ENCODE measurements at places on chromosomes 1 and 21.

- DNase-seq = no peak
These were observed 72.5 kb downstream of the ENAH start for GRCh38 chr1:225580238-225581099.

DNA sequence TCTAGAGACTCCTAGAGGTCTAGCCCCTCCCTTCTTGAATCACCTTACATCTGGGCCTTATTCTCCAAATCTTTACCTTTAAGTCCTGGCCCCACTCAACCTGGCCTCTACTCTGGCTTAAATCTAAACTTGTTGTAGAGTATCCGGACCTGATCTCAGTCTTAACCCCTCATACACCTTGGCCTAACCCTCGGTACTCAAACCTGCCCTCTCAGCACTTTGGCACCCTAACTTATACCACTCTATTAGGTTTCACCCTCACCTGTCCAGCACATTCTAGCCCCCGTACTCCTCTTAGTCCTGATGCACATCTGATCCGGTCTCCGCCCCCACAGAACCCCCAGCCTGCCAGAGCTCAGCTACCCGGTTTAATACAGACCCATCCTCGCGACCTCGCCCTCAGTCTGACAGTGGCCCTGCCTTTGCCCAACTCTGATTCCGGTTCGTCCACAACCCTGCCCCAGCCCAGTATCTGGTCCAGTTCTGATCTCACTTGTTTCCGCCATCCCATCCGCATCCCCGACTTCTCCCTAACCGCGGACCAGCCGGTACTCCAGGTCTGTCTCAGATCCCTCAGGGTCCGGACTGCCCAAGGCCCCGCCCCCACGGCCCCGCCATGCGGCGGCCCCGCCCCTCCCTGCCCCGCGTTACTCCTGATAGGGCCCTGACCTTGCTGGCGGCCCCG is 1.5 kb downstream of the TRIM62 start:
- DNase-seq = peak; percentile 72

DNA sequence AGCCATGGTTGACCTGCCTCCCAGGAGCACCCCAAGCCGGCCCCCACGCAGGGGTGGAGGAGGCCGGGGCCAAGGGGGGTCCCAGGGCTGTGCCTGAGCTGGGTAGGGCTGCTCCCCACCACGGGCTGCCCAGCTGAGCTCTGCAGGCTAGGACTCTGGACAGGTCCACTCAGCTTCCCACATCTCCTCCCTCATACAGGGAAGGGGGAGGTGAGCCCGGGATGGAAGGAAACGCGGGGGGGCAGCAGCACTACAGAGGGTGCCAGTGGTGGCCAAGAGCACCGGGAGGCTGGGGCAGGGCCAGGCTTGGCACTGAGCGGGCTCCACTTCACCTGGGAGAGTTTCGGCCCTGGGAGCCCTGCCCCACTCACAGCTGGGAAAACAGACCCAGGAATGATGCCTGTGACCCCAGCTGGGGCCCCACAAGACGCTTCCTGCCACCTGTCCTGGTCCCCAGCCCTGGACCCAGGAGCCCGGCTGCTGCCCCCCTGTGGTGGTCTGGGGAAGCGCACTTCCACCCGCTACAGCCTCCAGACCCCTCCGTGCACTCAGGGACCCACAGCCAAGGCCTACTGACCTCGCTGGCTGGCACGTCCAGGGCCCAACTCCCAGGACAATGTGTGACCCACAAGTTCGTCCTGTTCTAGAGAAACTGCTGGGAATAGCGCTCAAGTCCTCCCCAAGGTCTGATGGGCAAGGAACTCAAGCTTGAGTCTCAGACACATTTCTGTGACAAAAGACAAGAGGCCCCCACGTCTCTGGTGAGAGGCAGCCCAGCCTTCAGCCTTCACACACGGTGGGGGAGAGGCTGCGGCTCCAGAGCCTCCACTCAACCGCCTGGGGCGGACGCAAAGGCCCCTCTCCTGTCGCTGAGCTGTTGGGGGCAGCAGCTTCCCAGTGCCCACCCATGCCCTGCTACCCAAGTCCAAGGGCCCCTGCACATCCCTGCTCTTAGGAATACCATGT is 3.0 kb downstream of the AURKAIP1 start:
- no peak for DNase-seq

GRCh38 chr1:109296782-109297181 is 10.0 kb downstream of the MYBPHL start:
- DNase-seq = no peak

DNA sequence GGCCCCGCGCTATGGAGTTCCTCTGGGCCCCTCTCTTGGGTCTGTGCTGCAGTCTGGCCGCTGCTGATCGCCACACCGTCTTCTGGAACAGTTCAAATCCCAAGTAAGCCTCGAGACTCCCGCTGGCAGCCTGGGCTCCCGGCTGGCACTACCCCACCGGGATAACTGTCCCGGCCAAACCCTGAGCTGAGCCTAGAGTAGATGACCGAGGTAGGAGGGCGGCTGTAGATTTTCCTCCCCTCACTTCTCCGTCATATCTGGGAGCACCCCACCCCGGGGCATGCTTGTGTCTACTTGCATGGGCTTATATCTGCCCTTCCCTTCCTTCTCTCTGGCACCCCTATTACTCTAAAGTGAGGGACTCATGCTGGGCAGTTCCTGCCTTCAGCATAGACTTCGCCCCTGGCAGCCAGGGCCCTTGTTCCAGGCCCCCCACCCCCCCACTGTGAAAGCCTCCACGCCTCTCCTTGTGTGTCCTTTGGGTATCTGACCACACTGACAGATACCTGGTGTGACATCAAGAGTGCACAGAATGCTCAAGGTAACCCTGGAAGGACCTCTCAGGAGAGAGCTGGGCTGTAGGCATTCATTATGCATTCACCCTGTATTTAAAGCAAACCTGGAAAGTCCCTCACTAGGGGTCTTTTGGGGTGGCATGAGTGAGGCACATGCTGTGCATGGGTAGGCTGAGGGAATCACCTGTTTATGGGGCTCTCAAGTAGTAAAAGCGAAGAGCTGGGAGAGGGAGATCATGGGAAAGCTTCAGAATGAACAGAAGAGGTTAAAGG is 485 bp downstream of the EFNA1 start:
- DNase-seq = no peak

DNA sequence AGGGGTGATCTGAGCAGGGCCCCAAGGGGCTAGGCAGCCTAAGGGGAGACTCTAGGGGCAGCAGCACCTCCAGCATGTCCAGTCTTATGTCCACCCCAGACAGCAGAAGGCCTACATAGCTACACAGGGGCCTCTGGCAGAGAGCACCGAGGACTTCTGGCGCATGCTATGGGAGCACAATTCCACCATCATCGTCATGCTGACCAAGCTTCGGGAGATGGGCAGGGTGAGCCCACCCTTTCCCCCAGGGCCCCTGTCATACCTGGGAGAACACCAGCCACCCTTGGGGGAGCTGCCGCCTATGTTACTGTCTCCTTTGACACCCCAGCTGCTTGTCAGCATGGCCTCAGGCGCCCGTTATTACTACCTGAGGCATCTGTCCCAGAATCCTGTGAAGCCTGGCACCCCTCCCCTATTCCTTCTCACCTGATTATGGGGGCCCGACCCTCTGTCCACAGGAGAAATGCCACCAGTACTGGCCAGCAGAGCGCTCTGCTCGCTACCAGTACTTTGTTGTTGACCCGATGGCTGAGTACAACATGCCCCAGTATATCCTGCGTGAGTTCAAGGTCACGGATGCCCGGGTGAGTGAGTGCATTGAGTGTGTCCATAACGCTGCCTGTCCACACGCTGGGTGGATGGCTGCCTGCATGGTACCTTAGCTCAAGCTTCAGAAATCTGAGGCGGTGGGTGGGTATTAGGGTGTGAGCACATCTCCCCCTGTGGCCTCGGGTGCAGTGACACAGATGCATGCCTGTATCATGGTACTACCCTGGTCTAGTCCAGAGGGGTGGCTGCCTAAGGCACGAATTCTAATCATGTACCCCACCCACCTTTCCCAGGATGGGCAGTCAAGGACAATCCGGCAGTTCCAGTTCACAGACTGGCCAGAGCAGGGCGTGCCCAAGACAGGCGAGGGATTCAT is 29.7 kb upstream of the KDM4A start:
- DNase-seq = no peak

GRCh38 chr1:183388735-183389134 is 29.4 kb downstream of the NMNAT2 start:
- DNase-seq = no peak

- DNase-seq = no peak
These were observed 3.2 kb downstream of the SERINC2 start for GRCh38 chr1:31416101-31416736.

DNA sequence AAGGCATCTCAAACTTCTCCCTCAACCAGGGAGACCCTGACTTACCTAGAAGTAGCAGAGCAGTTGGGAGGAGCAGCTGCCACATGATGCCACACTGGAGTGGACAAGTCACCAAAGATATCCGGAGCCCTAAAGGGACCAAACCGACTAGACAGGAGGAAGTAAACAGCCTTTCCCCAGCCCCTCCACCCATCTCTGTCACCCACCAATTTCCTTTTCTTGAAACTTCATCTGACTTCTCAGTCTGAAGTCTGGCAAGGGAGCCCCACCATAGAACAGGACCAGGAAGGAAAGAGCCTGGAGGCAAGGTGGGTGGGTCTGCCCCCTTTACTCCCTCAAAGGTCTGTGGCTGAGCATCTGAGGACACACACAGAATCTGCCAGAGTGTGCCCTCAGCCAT is at the start of gene FCGR3A:
FCGR3A (minus strand) TSS at position 167 of the 400 bp plus-strand sequence; CDS start at position 85, 82 bp downstream.
- no peak for DNase-seq

- DNase-seq = no peak
These were observed 9.8 kb upstream of the F5 start for GRCh38 chr1:169595764-169596711.

GRCh38 chr1:16050328-16050727 is 6.7 kb downstream of the CLCNKB start:
- DNase-seq = no peak

- peak; percentile 70 for DNase-seq
These were observed 4.9 kb downstream of the AHDC1 start for GRCh38 chr1:27598902-27599528.

GRCh38 chr21:44658913-44659595 is 1.3 kb downstream of the KRTAP12-3 start:
- no peak for DNase-seq

DNA sequence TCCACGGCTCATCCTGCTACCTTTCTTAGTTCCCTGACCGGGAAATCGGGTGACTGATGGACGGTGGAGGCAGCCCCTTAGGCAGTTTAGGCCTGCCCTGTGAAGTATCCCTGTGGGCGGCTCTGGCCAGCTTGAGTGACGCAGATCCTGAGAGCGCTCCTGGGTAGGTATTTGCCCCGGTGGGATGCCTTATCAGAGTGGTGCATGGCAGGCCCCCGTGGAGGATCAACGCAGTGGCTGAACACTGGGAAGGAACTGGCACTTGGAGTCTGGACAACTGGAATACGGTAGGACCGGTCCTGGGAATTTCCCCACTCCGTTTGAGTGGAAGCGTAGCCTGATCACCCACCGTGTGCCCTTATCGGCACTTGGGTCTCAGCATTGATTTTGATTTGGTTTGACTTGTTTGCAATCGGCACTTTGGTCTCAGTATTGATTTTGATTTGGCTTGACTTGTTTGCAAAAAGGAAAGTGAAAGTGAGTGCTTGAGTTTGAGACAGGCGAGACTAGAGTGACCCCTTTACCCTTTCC is 15.2 kb downstream of the PLA2G2F start:
- no peak for DNase-seq

DNA sequence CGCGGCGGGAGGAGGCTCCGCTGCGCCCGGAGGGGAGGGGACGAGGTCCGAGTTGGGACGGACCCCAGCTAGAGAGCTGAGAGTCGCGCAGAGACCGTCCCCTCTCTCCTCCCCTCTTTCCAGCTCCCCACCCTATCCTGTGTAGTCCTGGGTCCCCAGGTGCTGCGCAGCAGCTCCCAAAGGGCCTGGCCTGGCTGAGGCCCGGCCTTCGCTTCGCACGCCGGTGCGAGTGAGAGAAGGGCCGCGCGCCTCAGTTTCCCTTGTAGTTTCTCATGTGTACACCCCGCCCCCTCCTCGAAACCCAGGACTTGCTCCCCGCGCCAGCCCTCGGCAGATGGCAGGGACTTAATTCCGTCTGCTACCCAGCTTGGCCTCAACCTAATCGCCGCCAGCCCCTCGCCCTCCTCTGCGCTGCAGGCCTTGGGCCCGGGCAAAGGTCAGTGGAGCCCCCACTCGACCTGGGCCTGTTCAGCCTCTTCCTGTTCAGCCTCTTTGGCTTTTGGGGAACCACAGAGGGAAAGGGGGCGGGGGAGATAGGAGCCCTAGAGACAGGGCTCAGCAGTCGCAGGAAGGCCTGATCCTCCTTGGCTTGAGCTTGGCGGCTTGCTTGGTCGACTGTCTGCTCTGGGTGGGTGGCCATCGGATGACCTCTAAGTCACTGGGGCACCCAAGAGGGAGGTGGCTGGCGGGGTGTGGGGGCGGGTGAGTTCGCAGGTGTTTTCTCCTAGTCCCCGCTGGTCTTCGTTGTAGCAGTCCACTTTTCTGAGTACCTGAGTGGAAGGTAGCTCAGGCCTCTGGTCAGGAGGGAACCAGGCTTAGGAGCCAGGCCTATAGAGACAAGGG is 1.0 kb downstream of the ZNF687 start:
- no peak for DNase-seq

DNA sequence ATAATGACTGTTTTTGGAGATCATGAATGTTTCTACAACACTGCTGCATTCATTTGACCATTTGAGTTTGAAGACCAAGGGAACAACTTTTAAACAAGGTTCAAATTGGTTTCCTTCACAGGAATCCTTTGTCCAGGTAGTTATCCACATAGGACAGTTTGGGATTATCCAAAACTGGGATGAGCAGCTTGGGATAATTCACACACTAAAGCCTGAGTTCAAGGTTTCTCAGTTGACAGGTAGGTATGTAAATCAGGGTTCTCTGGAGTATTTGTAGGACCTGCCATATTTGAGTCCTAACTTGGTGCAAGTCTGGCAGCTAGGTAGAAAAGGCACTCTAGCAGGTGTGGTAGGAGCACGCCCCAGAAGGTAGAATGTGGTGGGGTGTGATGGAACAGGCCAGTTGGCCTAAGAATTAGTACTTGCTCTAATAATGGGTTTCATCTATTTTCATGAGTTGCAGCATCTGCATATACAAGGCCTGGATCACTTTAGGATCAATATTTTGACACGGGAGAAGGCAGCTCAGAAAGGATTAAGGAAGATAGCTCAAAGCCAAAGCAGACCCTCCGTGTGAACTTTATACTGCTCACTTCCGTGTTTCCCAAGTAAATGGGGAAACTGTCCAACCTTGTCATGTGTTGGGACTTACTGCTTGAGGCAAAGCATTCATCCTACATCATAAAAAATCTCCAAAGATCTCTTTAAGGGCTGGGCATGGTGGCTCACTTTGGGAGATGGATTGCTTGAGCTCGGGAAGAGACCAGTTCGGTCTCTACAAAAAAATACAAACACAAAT is 14.1 kb upstream of the RAB42 start:
- DNase-seq = no peak

- no peak for DNase-seq
These were observed 2072.4 kb downstream of the MRPL39 start for GRCh38 chr21:23534850-23535249.

Measured in fibroblast of the conjunctiva (primary cell).